Metanephros (tissue), 2 donors: ENCODE measurements at places on chromosomes 6 and 20. TPM values are rescaled to one million over a fixed set of nuclear protein-coding genes. Genes with fewer than 3 reads are reported as not detected.

FERMT1 gene
- total RNA-seq = 5.4 TPM

DBNDD2 gene
- 12.9 TPM for total RNA-seq

LTA gene
- not detected for total RNA-seq

TAP2 gene
- total RNA-seq = 36.3 TPM
